ENCODE measurements at places on chromosomes 7 and 10. TPM values are rescaled to one million over a fixed set of nuclear protein-coding genes. Genes with fewer than 3 reads are reported as not detected.

Gene C7orf57
- under 0.01 TPM for total RNA-seq

Gene SFTPA1
- not detected for total RNA-seq

Gene C10orf90
- total RNA-seq = not detected

Gene EDRF1
- total RNA-seq = 17.9 TPM
